ENCODE measurements at places on chromosomes 6 and 20. TPM values are rescaled to one million over a fixed set of nuclear protein-coding genes. Genes with fewer than 3 reads are reported as not detected.
A peak's percentile ranks its signal among the peaks of the same experiment; 100 is the strongest.

- no peaks in the 10 kb centered on the region for H3K36me3 ChIP-seq
- H3K27ac ChIP-seq, result no peak overlapping the region
These were observed 97.5 kb downstream of the AIG1 start for GRCh38 chr6:143158113-143158581.

- peaks cover 45% of the 10 kb centered on the region for H3K4me1 ChIP-seq
- H3K27ac ChIP-seq, result peak overlapping the region; percentile 77
- no peak overlapping the region for H3K4me3 ChIP-seq
- no peaks in the 10 kb centered on the region for H3K27me3 ChIP-seq
- DNase-seq, result no peak
- H3K36me3 ChIP-seq, result peaks cover 65% of the 10 kb centered on the region
These were observed 10.2 kb downstream of the SLC29A1 start for GRCh38 chr6:44233567-44234100.

DNA sequence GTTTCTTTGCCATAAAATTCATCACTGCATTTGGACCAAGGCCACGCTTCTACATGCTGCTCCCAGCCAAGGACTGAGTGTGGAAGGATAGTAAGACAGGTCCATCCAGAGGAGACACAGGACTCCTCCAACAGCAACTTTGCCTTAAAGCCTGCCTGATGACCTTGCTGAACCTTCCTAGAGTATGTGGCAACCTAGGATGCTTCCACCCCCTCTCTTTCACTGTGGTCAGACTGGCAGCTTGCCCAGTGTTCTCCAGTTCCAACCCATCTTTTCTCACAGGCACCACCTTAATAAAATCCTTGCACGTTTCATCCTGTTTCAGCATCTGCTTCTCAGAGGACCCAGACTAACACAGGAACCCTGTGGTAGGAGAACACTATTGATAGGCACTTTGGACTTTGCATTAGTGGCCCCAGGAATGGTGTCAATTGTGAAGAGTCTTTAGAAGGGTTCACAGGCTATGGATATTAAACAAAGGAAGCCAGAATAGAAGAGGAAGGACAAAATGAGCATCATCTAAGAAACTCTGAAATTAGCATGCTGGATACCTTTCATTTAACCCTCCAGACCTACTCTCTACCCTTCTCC, 2.4 kb upstream of the PKHD1 start:
- peaks cover 3% of the 10 kb centered on the region for H3K4me1 ChIP-seq
- H3K27me3 ChIP-seq, result no peaks in the 10 kb centered on the region

The SYNDIG1 gene
- total RNA-seq, result 2.5 TPM

DNA sequence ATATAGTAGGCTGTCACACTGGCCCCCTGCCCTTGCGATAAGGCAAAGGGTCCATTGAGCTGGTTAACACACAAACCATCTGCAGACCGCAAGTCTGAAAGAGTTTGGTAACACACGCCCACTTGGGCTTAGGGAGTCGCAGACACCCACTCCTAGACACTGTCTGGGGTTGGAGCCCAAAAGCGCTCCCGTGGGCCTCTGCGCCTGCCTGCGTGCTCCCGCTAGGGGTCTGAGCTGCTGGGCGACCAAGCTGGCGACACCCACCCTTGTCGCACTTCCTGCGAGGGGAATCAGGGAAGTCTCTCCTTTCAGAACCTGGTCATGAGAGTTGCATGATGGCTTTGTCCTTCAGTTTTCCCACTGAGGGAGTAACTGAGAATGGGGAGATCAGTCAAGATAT, 653.0 kb downstream of the HTR1B start:
- no peaks in the 10 kb centered on the region for H3K36me3 ChIP-seq
- H3K27me3 ChIP-seq, result no peaks in the 10 kb centered on the region
- DNase-seq, result no peak
- H3K27ac ChIP-seq, result no peak overlapping the region
- no peaks in the 10 kb centered on the region for H3K4me1 ChIP-seq
- H3K4me3 ChIP-seq, result no peak overlapping the region

DNA sequence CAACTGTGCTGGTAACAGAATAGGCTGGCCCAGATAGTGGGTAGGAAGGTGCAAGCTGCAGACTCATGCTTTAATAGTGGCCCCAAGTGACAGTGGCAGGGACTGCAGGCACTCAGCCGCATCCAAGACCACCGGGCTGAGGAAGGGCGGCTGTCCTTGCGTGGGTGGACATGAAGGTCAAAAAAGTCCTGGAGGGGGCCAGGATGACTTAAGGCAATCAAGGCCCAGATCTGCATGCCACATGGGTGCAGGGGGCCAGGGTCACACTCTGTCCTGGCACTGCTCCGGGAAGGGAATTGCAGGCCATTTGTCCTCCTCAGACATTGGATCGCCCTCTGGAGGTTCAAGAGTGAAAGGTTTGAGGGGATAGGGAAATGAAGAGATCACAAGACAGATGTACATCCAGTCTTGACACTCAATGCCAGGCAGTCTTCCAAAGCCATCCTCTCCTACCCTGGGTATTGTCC, 10.4 kb upstream of the VNN2 start:
- no peaks in the 10 kb centered on the region for H3K4me1 ChIP-seq
- H3K4me3 ChIP-seq, result no peak overlapping the region
- H3K36me3 ChIP-seq, result no peaks in the 10 kb centered on the region
- no peaks in the 10 kb centered on the region for H3K27me3 ChIP-seq
- peak; percentile 39 for DNase-seq

DNA sequence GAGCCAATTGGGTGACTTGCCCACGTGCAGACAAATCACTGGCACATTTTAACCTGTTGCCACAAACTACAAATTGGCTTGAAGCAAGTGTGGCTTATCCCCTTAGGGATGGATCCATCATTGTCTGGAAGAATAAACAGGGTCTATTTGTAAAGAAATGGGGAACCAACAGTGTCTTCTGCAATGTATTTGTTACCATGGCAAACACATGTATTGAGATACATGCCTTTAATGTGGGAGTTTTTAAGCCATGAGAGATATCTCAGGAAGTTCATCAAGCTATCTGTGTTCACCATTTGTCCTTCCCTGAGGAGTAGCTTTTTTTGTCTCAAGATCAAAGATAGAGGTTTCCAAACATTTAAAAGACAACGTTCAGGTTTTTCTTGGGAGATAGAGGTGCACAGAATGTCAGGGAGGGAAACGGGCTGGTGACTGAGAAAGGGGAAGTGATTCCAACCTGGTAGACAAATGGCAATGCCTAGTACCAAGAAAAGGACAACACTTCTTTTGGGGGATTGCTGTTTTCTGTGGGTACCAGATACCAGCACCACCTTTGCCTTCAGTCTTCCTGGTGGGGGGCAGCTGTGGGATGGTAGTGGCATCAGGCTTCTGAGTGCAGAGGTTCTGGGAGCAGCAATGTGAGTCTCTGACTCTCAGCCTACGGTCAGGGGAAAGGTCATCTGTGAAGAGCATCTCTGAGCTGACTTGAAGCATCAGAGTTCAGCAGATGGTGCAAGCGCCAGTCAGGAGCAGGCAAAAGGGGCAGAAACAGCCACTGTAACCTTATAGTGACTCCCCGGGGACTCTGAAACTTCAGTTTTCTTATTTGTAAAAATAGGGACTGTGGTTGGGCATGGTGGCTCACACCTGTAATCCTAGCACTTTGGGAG, 20.1 kb upstream of the BCAS1 start:
- H3K4me3 ChIP-seq, result no peak overlapping the region
- H3K4me1 ChIP-seq, result peaks cover 15% of the 10 kb centered on the region
- DNase-seq, result no peak
- no peak overlapping the region for H3K27ac ChIP-seq

Measured in muscle of leg (tissue), 16 donors.